ENCODE measurements at places on chromosomes 7 and 10.

DNA sequence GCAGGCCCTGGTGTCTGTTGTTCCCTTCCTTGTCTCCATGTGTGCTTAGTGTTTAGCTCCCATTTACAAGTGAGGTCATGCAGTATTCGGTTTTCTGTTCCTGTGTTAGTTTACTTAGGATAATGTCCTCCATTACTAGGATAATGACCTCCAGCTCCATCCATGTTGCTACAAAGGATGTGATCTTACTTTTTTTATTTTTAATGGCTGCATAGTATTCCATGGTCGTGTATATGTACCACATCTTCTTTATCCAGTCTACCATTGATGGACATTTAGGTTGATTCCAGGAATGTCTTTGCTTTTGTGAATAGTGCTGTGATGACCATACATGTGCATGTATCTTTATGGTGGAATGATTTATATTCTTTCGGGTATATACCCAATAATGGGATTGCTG lies 333.4 kb downstream of the EXOC4 start:
- DNase-seq = no peak

DNA sequence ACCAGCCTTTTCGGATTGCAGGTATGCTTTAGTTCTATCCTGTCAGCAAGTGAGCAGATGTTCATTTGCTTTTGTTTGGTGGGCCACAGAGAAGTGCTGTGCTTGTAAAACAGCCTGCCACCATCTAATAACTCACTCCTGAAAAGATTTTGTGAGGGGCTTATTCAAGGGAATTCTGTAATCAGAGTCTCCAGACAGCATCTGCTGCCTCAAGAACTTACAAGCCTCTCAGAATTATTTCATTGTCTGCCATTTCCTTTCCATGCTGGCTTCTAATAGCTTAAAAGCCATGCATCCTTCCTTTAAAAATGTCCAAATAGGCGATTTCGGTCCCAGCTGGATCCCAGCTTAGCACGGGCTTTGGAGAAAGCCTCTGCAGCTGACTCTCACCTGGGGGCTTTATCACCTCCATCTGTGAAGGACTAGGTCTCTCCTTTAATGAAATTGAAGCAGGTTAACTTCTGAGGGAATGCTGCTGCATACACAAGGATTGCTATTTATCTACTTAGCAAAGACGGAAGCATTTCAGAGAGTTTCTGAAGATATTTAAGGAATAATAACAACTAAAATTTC lies 48.0 kb downstream of the MALRD1 start:
- no peak for DNase-seq

DNA sequence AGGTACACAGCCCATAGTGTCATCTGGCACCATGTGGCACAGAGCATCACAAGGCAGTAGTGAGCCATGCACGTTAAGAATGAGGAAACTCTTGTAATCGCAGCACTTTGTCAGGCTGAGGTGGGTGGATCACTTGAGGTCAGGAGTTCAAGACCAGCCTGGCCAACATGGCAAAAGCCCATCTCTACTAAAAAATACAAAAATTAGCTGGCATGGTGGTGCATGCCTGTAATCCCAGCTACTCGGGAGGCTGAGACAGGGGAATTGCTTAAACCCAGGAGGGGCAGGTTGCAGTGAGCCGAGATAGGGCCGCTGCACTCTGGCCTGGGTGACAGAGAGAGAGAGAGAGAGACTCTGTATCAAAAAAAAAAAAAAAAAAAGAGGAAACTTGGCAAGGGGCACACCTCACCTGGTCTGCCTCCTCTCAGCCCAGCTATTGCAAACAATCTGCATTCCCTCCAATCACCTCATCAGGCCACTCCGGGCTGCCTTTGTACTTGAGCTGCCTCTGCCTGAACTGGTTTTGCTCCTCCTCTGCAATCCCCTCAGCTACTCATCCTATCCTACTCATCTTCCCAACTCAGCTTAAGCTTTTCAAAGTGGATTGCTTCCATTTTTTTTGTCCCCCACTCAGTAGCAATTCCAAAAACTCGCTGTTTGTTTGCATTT lies 46.0 kb upstream of the OPTN start:
- DNase-seq = no peak

DNA sequence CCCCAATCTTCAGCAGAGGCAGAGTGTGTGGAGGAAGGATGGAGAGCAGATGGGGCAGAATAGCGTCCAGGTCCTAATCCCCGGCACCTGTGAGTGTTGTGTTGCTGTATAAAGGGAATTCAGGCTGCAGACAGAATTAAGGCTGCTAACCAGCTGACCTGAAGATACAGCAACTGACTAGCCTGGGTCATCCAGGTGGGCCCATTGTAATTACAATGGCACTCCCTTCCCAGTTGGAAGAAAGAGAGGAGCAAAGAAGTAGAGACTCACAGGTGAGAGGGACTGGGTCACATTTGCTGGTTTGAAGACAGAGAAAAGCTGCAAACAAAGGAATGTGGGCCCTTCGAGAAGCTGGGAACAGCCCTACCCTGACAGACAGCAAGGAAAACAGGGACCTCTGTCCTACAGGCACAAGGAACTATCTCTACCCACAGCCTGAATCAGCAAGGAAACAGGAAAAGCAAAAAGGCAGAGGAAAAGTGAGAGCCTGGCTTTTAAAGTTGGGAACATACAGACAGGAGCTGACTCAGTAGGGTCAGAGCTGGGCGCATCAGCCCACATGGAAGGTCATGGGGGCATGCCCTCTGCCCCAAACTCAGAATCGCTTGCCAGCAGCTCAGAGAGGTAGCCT lies 11.6 kb upstream of the TMEM72 start:
- no peak for DNase-seq

DNA sequence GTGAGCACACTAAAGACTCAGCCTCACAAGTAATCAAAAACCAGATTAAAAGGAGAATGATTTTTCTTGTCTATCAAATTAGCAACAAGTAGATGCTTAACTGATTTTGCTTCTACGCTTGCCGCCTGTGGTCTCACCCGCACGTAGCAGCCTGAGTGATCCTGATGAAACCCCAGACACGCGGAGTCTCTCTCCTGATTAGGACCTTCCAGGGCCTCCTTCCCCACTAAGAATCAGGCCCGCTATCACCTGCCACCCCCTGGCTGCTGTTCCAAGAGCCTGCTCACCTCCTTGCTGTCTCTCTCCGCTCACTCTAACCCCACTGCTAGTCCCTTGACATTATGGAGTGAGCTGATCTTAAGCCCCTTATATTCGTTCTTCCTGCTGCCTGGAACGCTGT lies 325.9 kb upstream of the NRP1 start:
- no peak for DNase-seq

DNA sequence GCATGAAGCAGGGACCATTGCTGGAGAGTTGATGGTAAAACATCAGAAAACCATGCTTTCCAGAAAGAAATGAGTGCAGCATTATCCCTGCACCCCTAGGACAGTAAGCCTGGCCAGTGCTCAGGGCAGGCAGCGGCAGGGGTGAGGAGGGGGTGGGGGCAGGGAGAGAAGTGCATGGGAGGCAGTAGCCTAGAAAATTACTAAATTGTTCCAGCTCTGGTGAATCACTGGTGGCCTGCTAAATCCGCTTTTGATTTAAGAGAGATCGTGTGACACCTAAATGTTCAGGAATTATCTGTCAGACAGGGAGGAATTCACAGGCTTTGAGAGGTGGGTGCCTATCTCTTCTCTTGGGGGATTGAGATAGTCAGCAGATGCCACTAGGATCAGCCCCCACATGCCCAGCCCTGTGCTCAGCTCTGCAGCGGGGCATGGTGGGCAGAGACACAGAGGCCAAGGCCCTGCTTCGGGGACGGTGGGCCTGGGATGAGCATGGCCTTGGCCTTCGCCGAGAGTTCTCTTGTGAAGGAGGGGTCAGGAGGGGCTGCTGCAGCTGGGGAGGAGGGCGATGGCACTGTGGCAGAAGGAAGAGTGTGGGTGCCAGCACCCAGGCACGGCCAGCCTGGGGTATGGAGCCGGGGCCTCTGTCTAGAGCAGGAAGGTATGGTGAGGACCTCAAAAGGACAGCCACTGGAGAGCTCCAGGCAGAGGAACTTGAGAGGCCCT lies 5.0 kb upstream of the AQP1 start:
- no peak for DNase-seq

DNA sequence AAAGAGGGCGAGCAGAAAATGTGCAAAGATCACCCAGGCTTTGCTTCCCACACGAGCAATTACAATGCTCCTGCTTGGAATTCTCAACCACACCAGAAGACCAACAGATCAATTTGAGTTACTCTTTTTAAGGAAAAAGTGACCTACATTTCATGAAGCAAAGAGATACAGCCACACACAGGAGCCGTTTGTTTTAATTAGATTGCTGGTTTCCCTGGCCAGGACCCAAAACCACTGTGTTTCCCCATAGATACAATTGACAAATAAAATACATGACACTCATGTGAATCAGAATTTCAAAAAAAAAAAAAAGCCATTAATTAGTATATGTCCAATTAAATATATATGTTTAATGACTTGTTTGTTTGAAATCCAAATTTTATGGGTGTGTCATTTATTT lies 458.3 kb downstream of the PLXDC2 start:
- DNase-seq = no peak

- DNase-seq = no peak
These were observed 921.4 kb upstream of the CELF2 start for GRCh38 chr10:10096296-10096695.

GRCh38 chr7:118080947-118081346 lies 103.0 kb upstream of the LSM8 start:
- DNase-seq = no peak

GRCh38 chr10:100995181-100995580 lies 4.4 kb upstream of the LZTS2 start:
- no peak for DNase-seq

GRCh38 chr10:12513775-12514673 lies 164.7 kb downstream of the CAMK1D start:
- no peak for DNase-seq

Data from stimulated activated CD8-positive, alpha-beta memory T cell treated with anti-CD3 and anti-CD28 coated beads, Interleukin-7, amount 100 ng/mL, for 48 hours (primary cell).